Motor neuron (in vitro differentiated cells): ENCODE measurements at places on chromosomes 13 and 19. TPM values are rescaled to one million over a fixed set of nuclear protein-coding genes. Genes with fewer than 3 reads are reported as not detected.

PRKCG gene
- total RNA-seq, result 2.4 TPM in 2 replicates

ZNF547 gene
- total RNA-seq, result 6.8 and 7.9 TPM in 2 replicates

MEIOSIN gene
- total RNA-seq, result 0.24 TPM in 1 of 2 replicates, not detected in the other

NOVA2 gene
- 19.3 and 22.7 TPM in 2 replicates for total RNA-seq

UBE2L5 gene
- total RNA-seq, result 0.87 and 1.1 TPM in 2 replicates

VSTM2B gene
- 0.35 TPM in 1 of 2 replicates, not detected in the other for total RNA-seq
